ENCODE measurements at places on chromosomes 5 and 9.
A peak's percentile ranks its signal among the peaks of the same experiment; 100 is the strongest.

GRCh38 chr5:90802474-90803317 is 244.1 kb downstream of the ADGRV1 start:
- DNase-seq = peak; percentile 81

DNA sequence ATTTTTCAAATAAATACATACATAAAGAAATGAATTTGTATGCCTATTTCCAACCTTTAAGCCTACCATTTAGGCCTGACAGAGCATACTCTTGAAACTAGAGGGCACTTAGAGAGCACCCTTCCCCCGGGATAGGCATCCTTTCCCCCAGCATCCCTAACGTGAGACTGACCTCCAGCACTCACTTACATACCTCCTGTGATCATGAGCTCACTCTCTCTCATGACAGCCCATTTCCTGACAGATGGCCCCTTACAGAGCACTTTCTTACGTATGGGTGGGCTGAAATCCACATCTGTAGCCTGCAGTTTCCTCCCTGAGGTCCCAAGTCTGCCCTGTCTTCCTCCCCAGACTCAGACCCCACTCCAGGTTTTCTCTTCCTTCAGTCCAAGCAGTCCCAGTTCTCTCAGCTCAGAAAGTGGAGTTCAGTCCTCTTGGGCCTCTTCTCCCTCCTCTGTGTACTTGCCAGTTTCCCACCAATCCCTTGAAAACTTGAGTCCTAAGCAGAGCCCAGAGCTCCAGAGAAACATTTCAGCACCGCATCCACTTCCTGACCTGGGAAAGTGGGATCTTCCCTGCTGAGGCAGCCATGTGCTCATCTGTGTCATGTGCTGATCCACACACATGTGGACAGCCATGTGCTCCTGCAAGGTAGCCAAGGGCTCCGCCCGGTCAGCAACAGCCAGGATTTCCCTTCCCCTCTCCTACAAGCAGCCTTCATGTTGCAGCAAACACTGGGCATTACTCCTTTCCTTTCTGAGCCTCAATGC is 2.2 kb upstream of the CDX1 start:
- no peak for DNase-seq

DNA sequence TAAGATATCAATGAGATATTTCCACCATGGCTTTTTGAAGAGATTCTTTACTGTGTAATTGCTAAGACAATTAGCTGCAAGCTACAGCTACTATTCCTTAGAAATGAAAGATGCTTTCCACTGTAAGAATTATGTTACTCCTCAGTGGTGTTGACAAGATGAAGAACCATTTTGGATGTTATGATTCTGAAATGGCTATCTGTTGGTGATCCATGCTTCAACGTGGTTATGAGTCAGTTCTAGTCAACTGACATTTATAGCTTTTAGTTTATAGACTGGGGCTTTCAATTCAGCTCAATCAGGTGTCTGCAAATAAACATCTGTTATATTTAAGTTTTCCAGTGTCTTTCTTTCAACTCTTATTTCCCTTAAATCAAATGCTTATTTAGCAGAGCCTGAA is 93.7 kb downstream of the SGCD start:
- no peak for DNase-seq

DNA sequence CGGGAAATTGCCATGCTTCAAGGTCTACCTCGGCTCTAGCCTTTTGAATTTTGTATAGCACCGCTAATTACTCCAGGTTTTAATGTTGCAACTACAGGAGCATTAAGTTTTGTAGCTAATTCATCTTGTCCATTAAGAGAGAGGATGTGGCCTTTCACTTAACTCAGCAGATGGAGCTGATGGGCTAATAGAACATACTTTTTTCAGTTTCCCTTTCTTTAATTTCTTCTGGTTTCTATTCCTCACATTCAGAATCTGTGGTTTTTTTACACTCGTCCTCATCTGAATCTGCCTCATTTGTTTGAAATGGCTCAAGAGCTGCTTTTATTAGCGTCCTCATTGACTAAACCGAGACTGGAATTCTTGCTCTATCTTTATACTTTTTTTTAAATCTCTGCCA is 2085.7 kb upstream of the C9orf72 start:
- DNase-seq = no peak

DNA sequence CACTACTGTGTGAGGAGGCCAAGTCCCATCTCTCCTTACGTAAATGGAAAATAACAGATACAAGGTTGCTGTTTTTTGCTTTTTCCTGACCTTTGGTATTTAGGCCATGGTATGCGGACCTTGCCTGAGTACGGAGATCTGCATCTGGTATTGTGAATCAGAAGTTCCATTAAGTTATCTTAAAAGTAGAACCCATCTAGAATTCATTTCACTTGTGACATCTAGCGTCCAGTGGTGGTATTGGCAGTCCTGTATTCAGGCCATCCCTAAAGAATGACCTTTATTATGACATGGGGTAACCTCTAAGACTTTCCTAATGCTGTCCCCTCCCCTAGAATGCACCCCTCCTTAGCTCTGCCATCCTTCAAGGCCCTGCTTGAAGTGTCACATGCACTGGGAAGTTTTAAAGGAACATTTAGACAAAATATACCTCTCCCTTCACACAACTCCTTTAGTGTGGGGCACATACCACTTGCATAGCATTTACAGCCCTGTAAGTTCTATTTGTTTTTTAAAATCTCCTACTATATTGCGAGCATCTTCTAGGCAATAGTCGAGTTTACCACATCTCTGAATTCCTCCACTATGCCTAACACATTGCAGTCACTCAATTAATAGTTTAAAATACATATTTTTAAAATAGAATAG is 1.9 kb upstream of the SPDL1 start:
- peak; percentile 66 for DNase-seq

DNA sequence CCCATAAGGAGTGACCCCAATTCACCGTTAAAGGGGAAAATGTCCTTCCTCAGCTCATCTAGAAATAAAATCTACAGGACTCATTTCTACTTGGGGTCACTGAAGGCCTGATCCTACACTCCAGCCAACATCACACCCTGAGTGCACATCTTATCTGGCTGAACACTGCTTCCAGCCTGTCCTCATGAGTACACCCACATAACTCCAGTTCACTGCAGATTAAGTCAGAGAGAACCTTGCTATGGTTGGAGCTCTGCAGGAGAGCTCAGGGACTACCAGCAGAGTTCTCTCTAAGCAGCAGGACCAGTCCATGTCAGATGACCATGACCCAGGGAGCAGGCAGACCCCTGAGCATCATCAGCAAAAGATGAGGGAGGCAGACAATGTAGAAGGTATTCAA is 126.9 kb upstream of the MAP3K1 start:
- no peak for DNase-seq

Measured in islet precursor cell (in vitro differentiated cells).